ENCODE measurements at places on chromosomes 5 and 9.

DNA sequence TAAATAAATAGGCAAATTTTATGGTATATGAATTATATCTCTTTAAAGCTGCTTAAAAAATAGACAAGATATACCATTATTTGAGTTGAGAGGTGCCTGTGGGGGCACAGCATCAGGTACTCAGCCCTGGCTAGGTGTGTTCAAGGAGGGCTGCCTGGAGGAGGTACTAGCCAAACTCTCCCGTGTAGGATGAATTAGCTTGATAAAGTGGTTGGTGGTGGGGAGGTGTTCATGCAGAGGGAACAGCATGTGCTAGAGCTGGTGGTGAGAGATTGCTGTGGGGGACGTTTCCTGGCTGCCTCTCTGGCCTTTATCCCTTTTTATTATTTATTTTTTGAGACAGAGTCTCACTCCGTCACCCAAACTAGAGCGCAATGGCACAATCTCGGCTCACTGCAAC, 23.2 kb upstream of the NCS1 start:
- no peak for DNase-seq

GRCh38 chr5:51990661-51991180, 607.5 kb downstream of the ISL1 start:
- DNase-seq: no peak

DNA sequence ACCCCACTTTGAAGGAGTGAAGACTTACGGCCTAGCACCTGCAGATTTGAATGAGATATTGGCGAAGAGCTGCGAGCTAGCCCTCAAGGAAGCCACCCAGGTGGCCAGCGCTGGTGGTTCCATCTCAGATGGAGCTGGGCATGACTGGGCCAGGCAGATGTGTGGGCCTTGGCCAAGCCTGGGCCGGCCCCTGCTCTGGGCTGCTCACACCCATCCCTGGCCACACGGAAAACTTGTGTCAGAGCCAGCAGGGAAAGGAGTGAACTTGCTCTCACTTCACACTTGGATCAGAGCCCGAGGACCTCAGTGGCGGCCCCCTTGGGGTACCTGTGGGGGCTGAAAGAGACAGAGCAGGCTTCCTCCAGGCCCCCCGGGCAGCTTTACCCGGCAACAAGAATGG, 44.2 kb downstream of the ROPN1L start:
- DNase-seq: no peak

- DNase-seq: no peak
These were observed 7.0 kb downstream of the NR5A1 start for GRCh38 chr9:124500028-124500795.

GRCh38 chr9:122334916-122335315, 35.9 kb upstream of the PTGS1 start:
- no peak for DNase-seq

GRCh38 chr9:129319076-129319937, 141.2 kb upstream of the IER5L start:
- DNase-seq: no peak
